ENCODE measurements at places on chromosomes 2 and 18. TPM values are rescaled to one million over a fixed set of nuclear protein-coding genes. Genes with fewer than 3 reads are reported as not detected.

Gene GPR75
- 4.1 TPM for total RNA-seq

Gene C2orf66
- total RNA-seq: not detected

Gene TMEM169
- total RNA-seq: 2.5 TPM

Gene GAL3ST2
- total RNA-seq: not detected

DNA sequence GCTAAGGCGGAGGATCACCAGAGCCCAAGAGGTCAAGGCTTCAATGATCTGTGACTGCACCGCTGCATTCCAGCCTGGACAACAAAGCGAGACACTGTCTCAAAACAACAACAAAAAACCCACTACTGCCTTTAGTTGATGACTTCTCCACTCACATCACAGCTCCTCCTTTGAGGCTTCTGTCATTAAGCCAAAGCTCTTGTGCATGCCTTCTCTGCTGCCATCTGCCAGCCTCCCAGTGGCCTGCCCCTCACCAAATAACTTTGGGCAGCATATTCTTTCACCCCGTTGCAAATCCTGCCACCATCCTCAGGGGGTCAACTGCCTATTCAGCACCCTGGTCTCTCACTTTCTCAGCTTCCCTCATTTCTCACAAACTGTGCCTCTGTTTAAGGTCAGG lies 27.5 kb downstream of the OSBPL1A start:
- DNase-seq: peak; percentile 31

- peak; percentile 59 for DNase-seq
Measured at GRCh38 chr2:119795309-119796303, 35.9 kb downstream of the PTPN4 start.

GRCh38 chr2:47297767-47298425 lies 105.1 kb upstream of the MSH2 start:
- DNase-seq: no peak

DNA sequence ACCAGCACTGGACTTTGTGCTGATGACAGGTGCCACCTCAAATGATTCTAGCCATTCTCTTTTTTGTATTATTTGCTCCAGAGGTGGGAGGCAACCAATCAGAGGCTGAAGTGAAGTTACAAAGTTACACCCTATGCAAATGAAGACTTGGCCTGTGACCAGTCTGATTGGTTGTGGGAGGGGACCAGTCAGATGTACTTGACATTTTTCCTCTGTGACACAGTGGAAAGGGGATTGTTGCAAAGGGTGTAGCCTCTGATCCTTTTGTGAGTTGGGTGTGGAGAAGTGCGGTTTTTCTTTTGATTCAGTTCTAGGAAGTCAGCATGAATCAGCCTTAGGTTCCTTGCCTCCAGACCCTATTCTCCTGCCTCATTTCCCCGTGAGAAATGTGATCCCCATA lies 244.0 kb downstream of the ARL6IP6 start:
- DNase-seq: no peak

GRCh38 chr2:64226611-64227010 lies 82.4 kb upstream of the PELI1 start:
- no peak for DNase-seq

- DNase-seq: no peak
Measured at GRCh38 chr2:9422321-9423099, 818 bp downstream of the ITGB1BP1 start.

- no peak for DNase-seq
Measured at GRCh38 chr18:42072407-42072806, 117.4 kb downstream of the PIK3C3 start.

- no peak for DNase-seq
Measured at GRCh38 chr2:40321822-40322221, 130.1 kb downstream of the SLC8A1 start.

GRCh38 chr2:102753563-102754159 lies 8.2 kb upstream of the TMEM182 start:
- no peak for DNase-seq

- DNase-seq: no peak
Measured at GRCh38 chr2:229348128-229348527, 77.0 kb upstream of the PID1 start.

DNA sequence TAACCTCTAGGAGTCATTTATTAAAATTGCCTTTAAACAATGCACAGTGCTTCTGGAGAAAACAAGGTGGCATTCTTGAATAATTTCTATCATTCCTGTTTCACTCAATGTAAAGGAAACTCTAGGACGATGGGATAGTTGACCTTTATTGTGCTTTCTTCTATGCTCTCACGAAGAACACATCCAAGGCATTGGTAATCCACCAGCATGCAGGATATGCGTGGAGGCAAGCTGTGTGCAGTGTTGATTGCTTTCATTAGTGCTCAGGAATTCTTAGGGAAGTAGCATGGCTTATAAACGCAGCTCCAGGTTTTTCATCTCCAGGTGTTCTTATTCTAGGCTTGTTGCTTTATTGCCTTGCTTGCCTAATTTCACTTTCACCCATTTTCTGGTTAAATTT lies 58.4 kb upstream of the CAVIN2 start:
- no peak for DNase-seq

- no peak for DNase-seq
Measured at GRCh38 chr2:107402330-107402729, 424.4 kb upstream of the RGPD4 start.

DNA sequence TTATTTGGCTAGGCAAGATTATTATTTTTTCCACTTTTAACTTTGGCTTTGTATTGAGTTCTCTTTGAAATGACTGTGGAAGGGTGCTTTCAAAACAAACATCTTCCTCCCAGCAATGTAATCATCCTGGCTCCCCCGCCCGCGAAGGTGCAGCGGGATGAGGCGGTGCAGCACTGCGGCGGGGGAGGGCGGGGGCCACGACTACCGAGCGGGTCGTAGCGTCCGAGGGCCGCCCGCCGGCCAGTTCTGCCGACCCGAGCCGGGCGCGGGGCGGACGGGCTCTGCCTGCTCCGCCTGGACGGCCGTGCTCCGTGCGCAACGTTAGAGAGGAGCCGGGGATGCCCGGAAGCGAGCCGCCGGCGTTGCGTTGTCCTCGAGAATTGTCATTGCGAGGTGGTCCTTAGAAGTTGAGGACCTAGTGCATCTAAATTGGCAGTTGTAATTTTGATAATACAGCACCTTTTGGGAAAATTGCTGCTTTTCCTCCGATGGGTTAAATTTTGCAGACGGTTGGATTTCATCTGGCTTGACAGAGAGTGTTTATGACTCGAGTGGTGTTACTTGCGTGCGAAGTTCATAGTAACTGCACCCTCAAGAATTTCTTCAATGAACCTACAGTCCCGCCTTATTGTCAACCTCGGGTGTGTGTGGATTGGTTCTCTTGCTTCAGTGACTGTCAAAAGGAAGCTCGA lies 1.1 kb downstream of the EPC2 start:
- no peak for DNase-seq

DNA sequence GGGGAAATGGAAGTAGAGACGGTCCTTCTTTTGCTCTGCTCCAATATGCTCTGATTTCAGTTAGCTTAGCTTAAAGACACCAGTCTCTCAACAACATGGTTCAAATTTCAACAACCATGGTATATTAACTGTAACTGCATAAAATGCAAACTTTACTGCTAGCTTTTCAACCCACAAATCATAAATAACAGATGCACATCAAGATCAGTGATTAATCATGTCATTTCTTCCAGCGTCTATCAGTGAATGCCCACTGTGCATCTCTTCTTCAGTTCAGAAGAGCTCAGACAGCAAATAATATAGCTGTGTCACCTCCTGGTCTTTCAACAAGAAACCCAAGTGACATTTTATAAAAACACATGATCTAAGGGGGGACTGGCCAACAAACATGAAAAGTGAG lies 12.6 kb downstream of the PECR start:
- no peak for DNase-seq

DNA sequence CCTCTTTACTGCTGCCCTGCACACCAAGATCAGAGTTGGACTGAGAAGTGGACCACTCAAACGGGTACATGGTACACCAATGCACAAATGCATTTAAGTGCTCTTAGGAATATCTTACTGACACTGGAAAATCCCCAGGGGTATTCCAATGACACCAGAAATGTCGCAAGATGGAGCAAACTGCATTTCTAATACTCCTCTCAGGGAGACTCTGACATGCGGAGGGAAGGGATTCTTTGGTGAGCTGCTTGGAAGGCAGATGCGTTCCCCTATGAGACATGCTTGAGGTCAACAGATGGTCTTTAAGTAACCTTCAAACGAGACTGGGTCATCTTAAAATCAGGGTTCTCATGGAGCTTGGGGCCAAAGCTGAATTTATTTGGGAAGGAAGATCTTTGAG lies 521.8 kb upstream of the TCF4 start:
- DNase-seq: no peak

Data from H1 (cell line).